ENCODE measurements at places on chromosomes 11 and 22.

- DNase-seq: no peak
Observed at GRCh38 chr11:1640076-1640946, 10.7 kb downstream of the KRTAP5-5 start.

DNA sequence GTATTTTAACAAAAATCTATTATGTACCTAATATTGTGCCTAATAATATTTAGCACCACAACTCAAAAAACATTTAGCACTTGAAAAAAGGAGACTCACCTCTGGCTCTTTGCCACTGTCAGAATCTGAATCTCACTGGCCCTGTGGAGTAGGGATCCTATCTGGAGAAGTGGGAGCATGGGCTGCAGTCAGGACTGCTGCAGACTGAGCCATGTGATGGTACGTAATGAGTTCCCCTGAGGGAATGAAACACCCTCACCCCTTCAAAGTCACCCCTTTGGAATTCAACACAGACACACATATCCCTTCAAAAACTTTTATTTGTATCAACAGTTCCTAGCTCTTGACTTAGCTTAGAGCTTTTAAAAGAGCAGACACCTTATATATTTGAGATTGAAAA lies 6.5 kb downstream of the PTPMT1 start:
- DNase-seq: peak; percentile 42

- DNase-seq: no peak
Observed at GRCh38 chr11:130593064-130593463, 144.6 kb downstream of the ADAMTS15 start.

GRCh38 chr11:9473408-9473807 lies 12.6 kb downstream of the ZNF143 start:
- no peak for DNase-seq

GRCh38 chr11:134857035-134857434 lies 445.0 kb upstream of the B3GAT1 start:
- no peak for DNase-seq

- DNase-seq: peak; percentile 4
Observed at GRCh38 chr22:44975427-44976262, 34.2 kb downstream of the PHF21B start.

GRCh38 chr11:8168485-8169257 lies at the start of gene RIC3:
TSS of gene RIC3 (minus strand) at chr11:8169025. CDS start at chr11:8168989, 36 bp downstream.
- DNase-seq: no peak

- DNase-seq: no peak
Observed at GRCh38 chr11:56905936-56906335, 82.8 kb upstream of the OR5AK2 start.

GRCh38 chr11:83687787-83688186 lies 401.6 kb upstream of the CCDC90B start:
- no peak for DNase-seq

DNA sequence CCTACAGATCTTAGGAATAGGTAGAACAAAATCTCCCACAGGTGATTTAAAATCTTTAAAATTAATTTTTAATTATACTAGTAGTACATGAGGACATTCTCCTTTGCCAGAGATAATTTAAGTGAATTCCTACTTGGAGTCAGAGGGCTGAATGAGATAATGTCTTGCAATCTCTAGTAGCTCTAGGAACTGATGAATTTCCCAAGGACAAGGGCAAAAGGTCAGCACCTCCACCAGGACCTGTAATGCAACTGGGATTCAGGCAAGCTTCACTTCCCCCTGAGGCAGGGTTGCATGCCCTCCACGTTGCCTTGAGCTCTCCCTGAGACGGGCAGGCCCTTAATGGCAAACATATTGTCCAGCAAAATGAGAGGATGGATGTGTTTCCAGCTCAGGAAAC lies 330.3 kb upstream of the PITPNB start:
- no peak for DNase-seq

DNA sequence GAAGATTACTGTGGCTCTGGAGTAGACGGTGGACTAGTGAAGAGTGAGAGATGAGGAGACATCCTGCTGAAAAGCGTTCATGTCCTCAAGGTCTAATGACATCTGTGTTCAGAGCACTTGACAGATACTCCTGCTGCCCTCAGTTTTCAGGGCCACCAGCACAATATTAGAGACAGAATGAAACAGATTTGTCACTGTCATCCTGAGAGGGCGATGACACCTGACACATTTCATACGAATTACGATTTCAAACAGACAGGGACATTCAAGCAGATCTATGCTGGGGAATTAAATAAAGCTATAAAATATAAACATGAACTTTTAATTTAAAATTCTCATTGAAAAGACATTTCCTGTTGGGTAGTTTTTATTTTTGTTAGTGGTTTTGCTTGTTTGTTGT lies 29.1 kb downstream of the SVIP start:
- DNase-seq: no peak

DNA sequence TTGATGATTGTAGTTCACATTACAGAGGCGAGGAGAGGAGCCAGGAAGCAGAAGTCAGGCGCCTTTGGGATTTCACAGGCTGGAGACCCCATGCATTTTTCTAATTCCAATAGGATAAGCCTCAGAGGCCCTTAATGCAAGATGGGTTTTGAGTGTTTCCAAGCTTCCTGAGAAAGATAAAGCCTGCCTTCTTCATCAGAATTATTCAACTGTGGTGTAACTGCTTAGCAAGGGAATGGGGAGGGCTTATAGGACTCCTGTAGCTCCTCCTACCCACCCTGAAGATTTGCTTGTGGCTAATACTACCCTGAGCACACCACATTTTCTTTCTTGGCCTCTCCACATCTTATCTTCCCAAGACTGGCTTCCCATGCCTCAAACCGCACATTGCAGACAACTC lies 151.1 kb upstream of the ISX start:
- DNase-seq: no peak

All from BJ (cell line).